ENCODE measurements at places on chromosomes 4 and X.

DNA sequence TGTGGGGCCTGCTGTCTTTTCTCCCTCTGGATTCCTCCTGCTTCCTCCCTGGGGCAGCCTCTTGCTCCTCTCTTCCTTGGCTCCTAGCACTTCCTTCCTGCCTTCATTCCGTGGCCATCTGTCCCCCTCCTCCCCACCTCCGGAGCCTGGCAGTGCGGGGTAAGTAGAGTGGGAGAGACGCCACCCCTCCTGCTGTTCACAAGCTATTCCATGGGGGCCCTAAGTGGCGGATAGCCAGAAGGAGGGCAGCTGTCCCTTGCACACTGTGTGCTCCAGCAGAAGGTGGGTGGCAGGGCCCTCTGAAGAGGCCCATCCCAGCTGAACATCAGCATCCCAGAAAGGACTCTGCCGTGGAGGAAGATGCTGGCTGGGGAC is 27.4 kb downstream of the CCNQ start:
- DNase-seq, result peak; percentile 49

GRCh38 chr4:144547678-144548298 is 98.2 kb upstream of the HHIP start:
- DNase-seq, result no peak

DNA sequence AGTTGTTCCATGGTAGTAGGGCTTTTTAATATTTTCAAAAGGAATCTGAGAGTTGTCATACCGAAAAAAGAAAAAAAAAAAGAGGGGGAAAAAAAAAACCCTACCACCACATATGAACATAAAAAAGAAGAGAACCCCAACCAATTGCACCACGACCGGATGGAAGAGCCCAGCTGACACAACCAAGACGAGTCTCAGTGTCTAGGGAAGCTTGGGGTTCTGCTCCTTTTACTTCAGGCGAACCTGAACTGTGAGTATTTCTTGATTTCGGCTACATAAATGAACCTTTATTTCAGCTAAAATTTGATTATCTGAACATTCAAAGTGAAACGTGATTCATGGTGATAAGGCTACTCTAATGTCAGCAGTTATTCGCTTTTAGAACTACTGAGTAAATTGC is at the start of gene GPR34:
GPR34 (plus strand) TSS at position 139 of the 400 bp plus-strand sequence. CDS start 6,661 bp downstream, outside the sequence.
- DNase-seq, result no peak

DNA sequence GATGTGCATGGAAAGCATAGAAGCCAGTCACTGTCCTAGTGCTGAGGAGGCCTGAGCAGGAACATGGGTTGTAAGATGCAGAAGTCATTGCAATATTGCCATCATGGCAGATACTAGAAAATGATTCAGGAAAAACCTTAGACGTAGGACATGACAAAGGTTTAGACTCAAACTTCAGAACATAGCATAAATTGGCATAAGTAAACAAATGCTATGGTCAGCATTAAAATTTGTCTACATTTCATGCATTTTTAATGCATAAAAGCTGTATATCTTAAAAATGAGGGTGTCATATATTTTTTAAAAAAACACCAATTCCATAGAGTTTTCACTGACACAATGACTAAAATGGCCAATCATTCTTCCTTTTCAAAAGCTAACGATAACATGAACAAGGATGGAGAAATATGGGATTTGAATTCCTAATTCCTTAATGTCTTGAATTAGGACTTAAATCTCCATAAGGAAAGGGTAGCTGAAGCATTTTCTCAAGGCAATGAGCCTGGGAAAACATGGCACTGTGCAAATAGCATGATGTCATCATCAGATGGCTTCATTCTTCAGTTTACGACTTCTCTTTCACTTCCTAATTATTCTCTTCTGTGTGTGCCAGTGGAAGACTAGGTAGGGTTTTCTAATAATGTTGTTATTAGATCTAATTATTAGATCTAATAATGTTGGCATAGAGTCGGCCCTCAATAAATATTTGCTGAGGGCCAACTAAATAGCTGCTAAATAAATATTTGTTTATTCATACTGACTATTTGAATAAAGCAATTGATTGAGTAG is 125.1 kb upstream of the FRG1 start:
- no peak for DNase-seq

DNA sequence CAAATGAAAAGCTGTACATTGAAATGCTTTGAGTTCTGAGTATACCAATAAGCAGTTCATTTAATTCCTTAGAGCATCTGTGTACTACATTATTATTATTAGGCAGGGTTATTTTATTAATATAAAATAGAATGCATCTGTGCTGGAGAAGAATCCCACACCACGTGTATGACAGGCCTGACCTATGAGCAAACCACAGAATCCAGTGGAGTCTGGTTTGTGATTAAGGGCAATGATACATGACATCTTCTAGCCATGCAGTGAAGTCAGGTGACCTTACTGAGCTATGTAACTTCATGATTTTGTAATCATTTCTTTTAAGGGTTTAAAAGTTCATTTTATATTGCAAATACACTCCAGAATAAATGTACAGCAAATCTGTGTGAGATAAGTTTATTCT is 1165.0 kb upstream of the TENM3 start:
- DNase-seq, result no peak

DNA sequence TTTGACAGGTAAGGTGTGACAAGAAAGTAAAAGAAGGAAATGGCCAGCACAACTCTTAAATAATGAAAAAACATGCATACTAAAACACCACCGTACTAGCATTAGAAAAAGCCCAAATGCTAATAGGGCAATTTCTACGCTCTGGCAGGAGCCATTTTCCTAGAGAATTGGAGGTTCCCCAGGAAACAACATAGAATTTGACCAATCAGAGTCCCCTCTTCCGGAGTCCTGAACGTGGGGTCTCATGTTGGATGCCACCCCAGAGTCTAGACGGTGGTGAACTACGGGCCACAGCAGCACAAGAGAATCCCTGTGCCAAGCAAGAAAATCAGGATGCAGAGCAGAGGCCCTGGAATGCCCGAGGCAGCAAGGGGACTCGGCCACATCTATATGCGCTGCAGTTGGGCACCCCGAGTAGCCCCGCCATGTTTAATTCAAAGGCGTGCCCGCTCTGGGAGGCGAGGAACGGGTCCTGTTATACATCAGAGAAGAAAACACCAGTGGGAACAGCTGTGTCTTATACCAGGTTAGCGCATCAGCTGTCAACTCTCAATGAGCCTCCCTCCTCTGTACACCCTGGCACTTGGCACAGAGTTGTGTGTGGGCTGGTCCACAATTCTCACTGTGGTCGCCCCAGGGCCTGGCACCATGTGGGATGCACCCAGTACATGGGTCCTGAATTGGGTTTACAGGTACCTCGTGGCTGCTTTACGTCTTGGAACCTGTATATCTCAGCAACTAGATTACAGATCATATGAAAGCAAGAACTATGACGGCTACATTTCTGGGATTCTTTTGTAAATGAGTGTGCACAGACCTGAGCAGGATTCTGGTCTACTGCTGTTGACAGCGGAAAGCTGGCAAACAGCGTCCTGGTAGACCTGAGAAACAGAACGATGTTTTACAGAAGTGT is 52.1 kb downstream of the SEL1L3 start:
- no peak for DNase-seq

- DNase-seq, result no peak
These were observed 117.4 kb upstream of the EDNRA start for GRCh38 chr4:147363514-147363913.

GRCh38 chr4:25085671-25086070 is 54.9 kb upstream of the LGI2 start:
- no peak for DNase-seq
